Uterus (tissue), 4 donors: ENCODE measurements at places on chromosomes 11 and 22. TPM values are rescaled to one million over a fixed set of nuclear protein-coding genes. Genes with fewer than 3 reads are reported as not detected.

Gene CYB5R3
- 51.2 TPM for total RNA-seq

Gene CRYBB3
- not detected for total RNA-seq

- H3K36me3 ChIP-seq = no peaks in the 10 kb centered on the region
- no peak overlapping the region for H3K27ac ChIP-seq
- no peaks in the 10 kb centered on the region for H3K4me1 ChIP-seq
- no peaks in the 10 kb centered on the region for H3K27me3 ChIP-seq
- DNase-seq = peak; percentile 34
- H3K4me3 ChIP-seq = no peak overlapping the region
Measured at GRCh38 chr11:61254403-61255025, 13.5 kb downstream of the PGA5 start.

DNA sequence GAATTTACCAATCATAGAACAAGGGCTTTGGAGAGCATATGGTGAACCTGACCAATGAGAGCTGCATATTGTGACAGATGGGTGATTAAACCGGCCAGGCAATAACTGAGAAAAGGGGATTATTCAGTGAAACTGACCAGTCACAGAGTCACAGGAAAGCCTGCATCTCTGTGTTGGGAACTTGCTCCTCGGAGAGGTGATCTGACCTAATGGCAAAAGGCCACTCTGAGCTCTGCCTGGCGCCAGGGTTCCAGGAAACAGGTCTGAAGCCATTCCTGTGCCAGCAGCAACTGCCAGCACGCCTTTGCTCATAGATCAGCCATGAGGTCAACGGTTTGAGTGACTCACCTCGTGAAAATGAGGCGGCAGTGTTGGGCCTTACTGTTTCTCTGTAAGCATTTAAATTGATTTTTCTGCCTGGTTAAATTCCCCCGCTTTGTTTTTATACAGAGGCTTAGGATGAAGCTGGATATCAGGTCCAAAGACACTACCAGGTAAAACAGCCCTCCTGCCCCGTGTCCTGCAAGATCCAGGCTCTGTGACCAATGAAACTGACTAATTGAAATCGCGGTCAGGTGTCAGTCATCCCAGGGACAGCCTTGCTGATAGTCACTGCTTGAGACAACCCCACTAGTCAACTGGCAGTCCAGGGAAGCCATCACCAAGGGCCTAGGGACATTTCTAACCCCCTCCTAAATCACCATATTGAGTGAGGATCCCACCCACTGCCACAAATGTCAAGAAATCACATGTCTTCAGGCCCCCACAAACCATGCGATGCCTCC is 35.8 kb upstream of the MYOD1 start:
- no peaks in the 10 kb centered on the region for H3K27me3 ChIP-seq
- no peaks in the 10 kb centered on the region for H3K4me1 ChIP-seq
- DNase-seq = no peak
- H3K36me3 ChIP-seq = no peaks in the 10 kb centered on the region
- no peak overlapping the region for H3K4me3 ChIP-seq
- H3K27ac ChIP-seq = no peak overlapping the region

- no peaks in the 10 kb centered on the region for H3K36me3 ChIP-seq
- H3K27ac ChIP-seq = peak overlapping the region; percentile 82
- peak; percentile 66 for DNase-seq
- no peaks in the 10 kb centered on the region for H3K27me3 ChIP-seq
Measured at GRCh38 chr22:18031695-18032454, 7.5 kb upstream of the MICAL3 start.

GRCh38 chr11:64562723-64563351 is 28.2 kb upstream of the SLC22A12 start:
- H3K4me1 ChIP-seq = no peaks in the 10 kb centered on the region
- no peak overlapping the region for H3K27ac ChIP-seq
- no peaks in the 10 kb centered on the region for H3K36me3 ChIP-seq
- H3K27me3 ChIP-seq = no peaks in the 10 kb centered on the region

DNA sequence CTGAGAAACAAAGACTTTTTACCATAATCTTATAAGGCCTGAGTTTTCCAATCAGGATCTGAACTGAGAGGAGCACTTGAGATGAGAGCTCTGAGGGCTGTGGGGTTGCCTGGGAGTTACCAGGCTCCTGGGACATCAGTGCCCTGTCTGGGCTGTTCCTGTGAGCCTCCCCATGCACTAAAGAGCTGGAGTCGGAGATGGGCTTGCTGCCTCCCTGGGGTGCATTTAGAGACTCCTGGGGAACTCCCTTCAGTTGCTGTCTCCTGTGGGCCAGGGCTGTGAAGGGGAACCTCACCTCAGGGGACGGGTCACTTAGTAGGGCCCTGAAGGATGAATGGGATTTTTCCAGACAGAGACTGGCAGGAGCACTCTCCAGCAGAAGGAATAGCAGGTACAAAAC is 33.3 kb downstream of the KCNC1 start:
- no peaks in the 10 kb centered on the region for H3K36me3 ChIP-seq
- H3K4me3 ChIP-seq = no peak overlapping the region
- no peak overlapping the region for H3K27ac ChIP-seq
- DNase-seq = no peak

DNA sequence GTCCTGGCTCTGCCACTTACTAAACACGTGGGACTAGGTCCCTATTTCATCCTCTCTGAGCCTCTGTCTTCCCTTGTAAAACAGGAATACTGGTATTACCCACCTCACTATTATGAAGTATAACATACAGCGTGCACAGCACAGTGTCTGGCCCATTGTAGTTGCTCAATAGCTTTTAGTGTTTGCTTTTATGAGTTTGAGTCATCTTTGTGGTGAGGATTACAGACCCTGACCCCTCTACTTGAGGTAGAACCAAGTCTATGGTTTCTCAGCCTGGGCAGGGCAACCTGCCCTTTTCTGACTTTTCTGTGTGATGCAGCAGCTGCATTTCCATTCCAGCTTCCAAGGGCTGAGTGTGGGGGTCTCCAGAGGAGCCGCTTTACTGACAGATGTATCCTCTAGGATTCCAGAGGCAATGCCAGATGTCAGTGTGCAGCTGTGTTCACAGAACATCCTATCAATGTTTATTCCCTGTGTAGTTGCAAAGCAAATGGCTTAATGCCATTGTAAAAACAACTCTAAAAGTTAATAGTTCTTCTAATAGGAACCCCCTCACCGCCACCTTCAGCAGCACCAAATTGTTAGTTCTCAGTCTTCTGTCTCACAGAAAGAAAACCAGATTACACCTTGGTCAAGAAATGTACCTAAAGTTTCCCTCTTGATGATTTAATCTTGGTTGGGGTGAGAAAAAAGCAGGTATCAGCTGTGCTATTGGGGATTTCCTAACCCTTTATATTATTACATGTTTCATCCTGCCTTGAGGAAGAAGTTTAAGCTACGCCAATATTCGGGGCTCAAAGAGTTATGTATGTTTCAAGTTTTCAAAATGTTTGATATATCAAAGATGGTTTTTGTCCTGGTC is 16.8 kb downstream of the PRR5L start:
- no peak overlapping the region for H3K27ac ChIP-seq
- no peak overlapping the region for H3K4me3 ChIP-seq
- DNase-seq = no peak
- H3K4me1 ChIP-seq = no peaks in the 10 kb centered on the region
- no peaks in the 10 kb centered on the region for H3K27me3 ChIP-seq
- H3K36me3 ChIP-seq = no peaks in the 10 kb centered on the region

DNA sequence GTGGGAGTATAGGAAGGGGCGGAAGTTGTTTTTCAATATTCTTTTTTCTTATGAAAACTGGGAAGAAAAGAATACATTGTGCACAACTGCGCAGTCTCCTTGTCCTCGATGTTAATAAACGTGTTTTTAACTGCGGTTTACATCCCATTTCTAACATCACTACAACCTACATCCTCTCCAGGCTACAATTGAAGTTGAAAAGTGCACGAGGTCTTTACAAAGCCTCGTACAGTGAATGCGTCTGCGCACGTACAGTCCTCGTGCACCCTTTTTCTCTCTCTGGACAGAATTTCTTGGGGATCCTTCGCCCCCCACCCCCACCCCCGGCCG is 102.4 kb downstream of the WT1 start:
- no peak for DNase-seq
- no peaks in the 10 kb centered on the region for H3K27me3 ChIP-seq
- peak overlapping the region; percentile 32 for H3K4me3 ChIP-seq
- no peaks in the 10 kb centered on the region for H3K36me3 ChIP-seq
- H3K27ac ChIP-seq = peak overlapping the region; percentile 81

GRCh38 chr11:63534895-63535461 is 1.6 kb upstream of the PLAAT4 start:
- DNase-seq = no peak
- H3K36me3 ChIP-seq = no peaks in the 10 kb centered on the region
- no peak overlapping the region for H3K27ac ChIP-seq
- H3K27me3 ChIP-seq = no peaks in the 10 kb centered on the region

DNA sequence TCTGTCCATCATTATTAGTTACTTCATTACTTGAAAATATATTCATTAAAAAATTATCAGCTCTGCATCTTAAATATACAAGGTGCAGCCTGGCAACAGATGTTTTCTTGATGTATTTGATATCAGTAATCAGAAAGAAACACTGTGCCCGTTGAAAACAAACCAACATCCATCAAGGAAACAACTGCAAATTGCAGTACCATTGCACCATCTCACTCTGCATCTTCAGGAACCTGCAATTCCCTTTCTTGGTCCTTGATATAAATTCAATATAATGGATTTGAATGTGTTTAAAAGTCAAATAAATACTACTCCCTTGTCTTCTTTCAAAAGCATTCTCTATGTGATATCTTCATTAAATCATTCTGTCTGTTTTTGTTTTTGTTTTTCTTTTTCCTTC is 1131.2 kb downstream of the FAM181B start:
- DNase-seq = no peak
- H3K36me3 ChIP-seq = no peaks in the 10 kb centered on the region
- H3K27ac ChIP-seq = no peak overlapping the region
- H3K4me1 ChIP-seq = no peaks in the 10 kb centered on the region
- no peak overlapping the region for H3K4me3 ChIP-seq

DNA sequence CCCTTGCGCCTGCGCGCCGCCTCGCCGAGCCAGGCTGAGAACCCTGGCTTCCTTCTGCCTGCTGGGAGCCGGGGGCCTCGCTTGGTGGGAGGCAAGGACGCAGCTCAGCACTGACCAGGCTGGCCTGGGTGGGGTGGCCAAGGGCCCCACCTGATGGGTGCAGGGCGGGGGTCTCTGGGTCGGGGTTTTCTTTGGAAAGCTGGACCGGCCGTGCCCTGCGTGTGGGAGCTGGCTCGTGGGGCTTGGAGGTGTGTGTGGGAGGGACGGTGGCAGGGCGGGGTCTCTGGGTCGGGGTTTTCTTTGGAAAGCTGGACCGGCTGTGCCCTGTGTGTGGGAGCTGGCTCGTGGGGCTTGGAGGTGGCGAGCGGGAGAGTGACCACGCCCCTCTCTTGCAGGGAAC is 6.2 kb downstream of the GRAMD4 start:
- no peak overlapping the region for H3K27ac ChIP-seq
- no peak overlapping the region for H3K4me3 ChIP-seq
- no peaks in the 10 kb centered on the region for H3K27me3 ChIP-seq
- H3K4me1 ChIP-seq = no peaks in the 10 kb centered on the region
- DNase-seq = no peak

GRCh38 chr11:119537306-119538253 is 114.6 kb upstream of the THY1 start:
- no peak overlapping the region for H3K4me3 ChIP-seq
- no peaks in the 10 kb centered on the region for H3K27me3 ChIP-seq
- no peak for DNase-seq
- H3K27ac ChIP-seq = no peak overlapping the region
- H3K36me3 ChIP-seq = no peaks in the 10 kb centered on the region

- no peak overlapping the region for H3K27ac ChIP-seq
- H3K36me3 ChIP-seq = no peaks in the 10 kb centered on the region
- no peak for DNase-seq
- H3K4me3 ChIP-seq = no peak overlapping the region
Measured at GRCh38 chr22:20129747-20130014, 1.9 kb upstream of the ZDHHC8 start.

DNA sequence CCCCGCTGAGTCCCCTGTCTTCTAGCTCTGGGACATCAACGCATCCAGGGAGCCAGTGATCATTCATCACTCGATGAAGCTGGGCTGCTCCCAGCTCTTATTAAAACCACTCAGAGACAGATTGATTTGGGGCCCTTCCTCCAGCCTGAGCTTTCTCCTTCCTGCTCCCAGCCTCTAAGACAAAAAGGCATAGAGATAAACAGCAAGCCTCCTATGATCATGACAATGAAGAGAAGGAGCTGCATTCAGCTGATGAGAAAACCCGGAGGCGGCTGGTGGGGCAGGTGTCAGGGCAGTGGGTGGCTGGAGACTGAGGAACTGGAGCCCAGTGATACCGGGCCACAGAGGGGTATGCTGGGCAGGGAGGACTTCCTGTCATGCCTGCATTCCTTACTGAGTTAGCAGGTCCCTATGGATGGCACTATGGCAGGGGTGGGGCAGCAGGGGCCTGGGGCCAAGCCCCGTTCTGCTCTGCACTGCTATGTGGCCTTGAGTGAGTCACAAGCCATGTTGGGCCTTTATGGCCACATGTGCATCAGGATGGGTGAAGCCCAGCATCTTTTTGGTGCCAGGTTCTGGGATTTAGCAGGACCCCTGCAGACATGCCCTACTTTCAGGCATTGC is 20.2 kb downstream of the PVALB start:
- H3K4me3 ChIP-seq = no peak overlapping the region
- H3K27me3 ChIP-seq = no peaks in the 10 kb centered on the region
- no peaks in the 10 kb centered on the region for H3K4me1 ChIP-seq
- H3K27ac ChIP-seq = no peak overlapping the region
- DNase-seq = no peak

DNA sequence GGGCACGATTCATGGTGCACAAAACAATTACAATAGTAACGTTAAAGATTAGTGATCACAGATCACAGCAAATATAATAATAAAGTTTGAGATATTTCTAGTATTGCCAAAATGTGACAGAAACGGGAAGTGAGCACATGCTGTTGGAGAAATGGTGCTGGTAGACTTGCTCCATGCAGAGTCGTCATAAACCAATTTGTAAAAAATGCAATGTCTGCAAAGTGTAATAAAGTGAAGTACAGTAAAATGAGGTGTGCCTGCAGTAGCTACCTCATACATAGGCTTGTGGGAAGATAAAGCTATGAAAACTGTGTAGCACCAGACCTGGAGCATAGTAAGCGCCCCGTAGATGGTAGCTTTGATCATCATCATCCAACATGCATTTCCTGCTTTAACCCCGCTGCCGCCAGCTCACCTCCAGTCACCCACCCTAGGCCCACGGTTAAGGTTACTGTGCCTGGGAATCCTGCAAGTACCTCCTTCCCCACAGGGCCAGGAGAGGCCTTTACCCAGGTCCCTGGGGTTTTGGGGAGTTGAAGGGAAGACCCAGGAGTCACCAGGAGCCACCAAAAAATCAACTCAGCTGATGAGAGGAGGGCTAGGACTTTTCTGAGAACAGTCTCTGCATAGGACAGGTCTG is 59.2 kb downstream of the MYO7A start:
- H3K4me1 ChIP-seq = no peaks in the 10 kb centered on the region
- H3K36me3 ChIP-seq = no peaks in the 10 kb centered on the region
- no peak for DNase-seq
- no peaks in the 10 kb centered on the region for H3K27me3 ChIP-seq
- H3K27ac ChIP-seq = no peak overlapping the region
- H3K4me3 ChIP-seq = no peak overlapping the region

GRCh38 chr11:62974848-62975522 is 9.8 kb downstream of the SLC22A6 start:
- H3K27ac ChIP-seq = no peak overlapping the region
- H3K36me3 ChIP-seq = no peaks in the 10 kb centered on the region
- H3K27me3 ChIP-seq = no peaks in the 10 kb centered on the region
- no peak for DNase-seq
